Spinal cord (tissue), 10 donors: ENCODE measurements at places on chromosomes 1 and 21.

- no peak for DNase-seq
Observed at GRCh38 chr1:112445596-112445995, 49.6 kb downstream of the CTTNBP2NL start.

- DNase-seq, result no peak
Observed at GRCh38 chr1:165678509-165678908, 19.9 kb downstream of the ALDH9A1 start.

DNA sequence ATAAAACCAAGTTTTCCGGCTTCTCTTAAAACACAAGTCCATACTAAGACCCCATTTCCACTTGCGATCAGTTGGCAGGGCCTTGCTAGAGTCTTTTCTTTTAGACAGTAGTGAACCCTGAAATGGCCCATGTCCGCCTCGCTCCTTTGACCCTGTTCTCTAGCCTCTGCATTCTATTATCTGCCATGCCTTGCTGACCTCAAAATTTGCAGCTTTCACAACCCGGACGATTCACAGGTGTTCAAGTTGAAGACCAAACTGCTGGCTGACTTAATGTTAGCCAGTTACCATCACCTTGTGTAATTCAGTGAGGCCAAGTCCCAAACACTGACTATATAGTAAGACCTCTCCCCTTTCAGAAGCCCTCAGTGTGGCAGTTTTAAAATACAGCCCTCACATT, 174.2 kb downstream of the PCP4 start:
- DNase-seq, result no peak

DNA sequence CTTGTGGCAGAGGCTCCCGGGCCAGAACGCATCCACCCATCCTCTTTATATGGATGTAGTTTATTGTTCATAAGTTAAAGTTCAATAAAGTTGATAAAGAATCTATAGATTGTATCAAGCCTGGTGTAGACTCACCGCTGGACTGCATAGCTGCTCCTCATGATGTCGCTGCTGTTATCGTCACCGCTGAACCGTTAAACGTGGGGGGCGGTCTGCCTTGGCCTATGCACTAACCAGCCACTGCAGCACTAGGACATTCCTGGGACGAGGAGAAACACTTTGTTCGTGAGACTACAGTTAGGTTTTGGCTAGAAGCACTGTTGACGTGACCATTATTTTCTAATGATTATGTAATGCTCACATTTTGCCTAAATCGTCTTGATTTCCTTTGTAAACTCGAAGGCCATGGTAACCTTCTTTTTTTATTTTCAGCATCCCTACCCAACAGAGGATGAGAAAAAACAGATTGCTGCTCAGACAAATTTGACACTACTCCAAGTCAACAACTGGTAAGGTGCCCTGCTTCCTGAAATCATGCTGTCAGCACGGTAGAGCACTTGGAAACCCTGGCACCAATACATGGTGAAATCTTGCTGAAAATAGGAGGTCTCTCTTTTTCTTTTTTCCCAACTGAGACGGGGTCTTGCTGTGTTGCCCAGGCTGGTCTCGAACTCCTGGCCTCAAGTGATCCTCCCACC, 50.2 kb downstream of the PKNOX1 start:
- no peak for DNase-seq
